ENCODE measurements at places on chromosomes 1 and 21.

GRCh38 chr1:159469921-159470533 is 30.5 kb downstream of the OR10J1 start:
- DNase-seq: no peak

DNA sequence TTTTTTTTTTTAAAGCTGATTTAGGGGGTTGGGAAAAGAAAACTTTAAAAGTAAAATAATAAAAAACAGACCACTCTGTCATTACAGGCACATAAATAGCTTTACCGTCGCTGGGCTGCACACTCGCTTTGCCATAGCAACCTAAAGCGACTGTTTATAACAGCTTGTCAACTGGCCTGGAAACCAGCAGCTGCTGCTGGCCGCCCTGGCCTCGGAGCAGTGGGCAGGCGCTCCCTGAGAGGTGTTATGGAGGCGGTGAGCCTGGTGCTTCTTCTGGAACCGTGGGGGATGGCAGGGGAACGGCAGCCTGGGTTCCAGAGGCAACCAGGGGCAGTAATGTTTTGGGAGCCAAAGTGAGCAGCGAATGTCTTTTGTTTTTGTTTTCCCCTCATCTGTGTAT is 45.7 kb downstream of the ATP2B4 start:
- DNase-seq: no peak

DNA sequence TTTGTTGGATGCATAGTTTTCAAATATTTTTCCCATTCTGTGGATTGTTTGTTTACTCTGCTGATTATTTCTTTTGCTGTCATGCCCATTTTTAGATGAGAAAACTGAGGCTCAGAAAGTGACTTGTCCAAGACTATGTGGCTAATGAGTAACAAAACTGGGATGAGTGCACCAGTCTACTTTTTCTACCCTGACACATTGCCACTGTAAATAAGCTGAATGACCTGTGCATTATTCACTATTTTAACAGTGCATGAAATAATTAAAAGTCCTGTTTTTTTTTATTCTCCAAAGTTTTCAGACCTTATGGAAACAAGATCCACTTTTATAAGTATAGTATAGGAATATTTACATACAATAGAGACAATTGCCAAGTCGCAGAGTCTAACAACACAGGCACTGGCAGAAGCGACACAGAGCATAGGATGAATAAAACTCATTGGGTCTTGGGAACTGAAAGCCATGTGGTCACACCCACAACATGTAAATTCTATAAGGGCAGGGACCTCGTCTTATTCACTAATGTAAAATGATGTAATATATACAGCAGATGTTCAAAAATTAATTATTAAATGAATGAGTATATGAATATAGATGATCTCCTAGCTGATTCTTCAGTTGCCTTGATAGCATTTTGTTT is 45.2 kb downstream of the HLX start:
- no peak for DNase-seq

DNA sequence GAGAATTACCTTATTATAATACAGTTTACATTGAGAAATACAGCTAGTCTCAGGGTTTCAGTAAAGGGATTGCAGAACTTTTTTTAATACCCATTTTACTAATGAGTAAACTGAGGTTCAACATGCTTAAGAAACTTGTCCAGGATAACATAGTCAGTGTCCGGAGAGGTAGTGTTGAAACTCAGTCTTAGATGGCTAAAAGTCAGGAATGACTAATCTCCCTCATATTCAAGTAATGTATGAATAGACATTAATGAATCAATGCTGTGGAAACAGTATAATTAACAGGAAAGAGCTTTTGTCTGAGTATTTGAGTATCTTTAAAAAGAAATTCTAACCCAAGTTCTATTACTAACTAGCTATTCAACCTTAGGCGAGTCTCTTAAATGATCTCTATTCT is 397.6 kb downstream of the PLA2G4A start:
- DNase-seq: no peak

DNA sequence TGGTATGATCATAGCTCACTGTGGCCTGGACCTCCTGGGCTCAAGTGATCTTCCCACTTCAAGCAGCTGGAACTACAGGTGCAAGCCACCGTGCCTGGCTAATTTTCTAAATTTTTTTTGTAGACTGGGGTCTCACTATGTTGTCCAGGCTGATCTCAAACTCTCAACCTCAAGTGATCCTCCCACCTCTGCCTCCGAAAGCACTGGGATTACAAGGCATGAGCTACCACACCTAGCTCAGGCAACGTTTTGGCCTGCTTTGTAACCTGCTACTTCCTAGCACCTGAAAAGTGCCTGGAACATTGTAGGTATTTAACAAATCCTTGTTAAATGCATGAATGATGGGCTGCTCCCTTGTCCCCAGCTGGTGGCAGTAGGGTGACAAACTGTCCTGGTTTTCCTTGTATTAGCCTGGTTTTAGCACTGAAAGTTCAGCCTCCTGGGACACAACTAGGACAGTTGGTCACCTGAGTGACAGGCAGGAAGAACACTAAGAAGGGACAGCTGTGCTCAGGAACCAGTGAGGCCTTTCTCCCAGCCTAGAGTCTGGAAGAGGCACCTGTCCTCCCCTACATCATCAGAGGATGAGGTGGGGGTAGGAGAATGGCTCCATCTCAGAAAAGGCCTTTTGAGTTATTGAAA is 88.5 kb upstream of the CD34 start:
- DNase-seq: no peak

DNA sequence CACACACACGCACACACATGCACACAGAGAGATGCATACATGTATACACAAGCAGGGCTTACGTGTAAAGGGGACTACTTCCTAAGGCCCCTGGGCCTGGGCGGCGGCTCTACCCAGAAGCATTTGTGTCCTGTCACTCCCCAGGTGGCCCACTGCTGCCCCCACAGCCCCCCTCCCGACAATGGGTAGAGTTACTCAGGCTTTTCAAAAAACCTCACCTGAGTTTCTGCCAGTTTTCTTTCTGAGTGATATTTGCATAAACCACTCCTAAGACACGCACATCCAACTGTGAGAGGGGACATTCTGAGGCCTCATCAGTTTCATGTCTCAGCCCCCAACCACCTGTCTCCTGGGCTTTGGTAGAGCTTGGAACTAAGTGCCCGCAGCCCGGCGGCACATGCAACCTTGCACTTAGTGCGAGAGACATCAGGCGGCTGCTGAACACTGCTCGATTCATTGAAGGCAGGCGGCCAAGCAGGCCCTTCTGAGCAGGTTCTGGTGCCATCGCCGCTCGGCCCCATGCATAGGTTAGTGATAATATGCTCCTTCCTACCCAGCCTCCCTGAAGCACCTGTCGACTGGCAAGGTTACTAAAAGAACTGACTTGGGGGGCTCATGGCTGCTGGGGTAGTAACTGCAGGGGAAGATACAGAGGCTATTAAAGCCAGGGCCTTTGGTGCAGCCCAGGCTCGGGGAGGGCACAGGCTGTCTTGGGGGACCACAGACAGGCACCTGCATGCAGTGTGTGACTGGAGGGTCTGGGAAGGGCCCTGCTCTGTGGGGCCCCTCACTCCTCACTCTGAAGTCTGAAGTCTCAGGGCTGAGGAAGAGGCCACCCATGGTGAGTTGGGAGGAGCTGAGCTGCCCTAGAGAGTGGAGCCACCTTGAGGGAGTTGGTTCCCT is 364.2 kb upstream of the VAMP3 start:
- DNase-seq: no peak

DNA sequence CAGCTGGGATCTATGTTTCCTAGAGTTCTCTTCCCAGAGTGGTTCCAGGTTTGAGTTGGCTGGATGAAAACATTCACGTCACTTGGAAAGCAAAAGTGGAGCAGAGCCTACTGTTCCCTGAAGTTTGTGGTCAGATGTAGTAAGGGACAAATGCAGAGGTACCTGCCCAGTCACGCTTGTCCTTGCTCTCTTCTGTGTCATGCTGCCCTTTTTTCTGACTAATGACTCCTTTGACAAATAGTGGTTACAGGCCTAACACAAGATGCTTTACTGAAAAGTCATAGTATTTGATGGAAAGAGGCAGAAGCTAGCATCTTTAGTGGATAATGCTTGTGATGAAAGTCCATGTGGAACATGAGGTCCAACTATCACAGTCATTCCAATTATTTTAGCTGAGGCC is 881.4 kb upstream of the B3GALT2 start:
- DNase-seq: no peak

DNA sequence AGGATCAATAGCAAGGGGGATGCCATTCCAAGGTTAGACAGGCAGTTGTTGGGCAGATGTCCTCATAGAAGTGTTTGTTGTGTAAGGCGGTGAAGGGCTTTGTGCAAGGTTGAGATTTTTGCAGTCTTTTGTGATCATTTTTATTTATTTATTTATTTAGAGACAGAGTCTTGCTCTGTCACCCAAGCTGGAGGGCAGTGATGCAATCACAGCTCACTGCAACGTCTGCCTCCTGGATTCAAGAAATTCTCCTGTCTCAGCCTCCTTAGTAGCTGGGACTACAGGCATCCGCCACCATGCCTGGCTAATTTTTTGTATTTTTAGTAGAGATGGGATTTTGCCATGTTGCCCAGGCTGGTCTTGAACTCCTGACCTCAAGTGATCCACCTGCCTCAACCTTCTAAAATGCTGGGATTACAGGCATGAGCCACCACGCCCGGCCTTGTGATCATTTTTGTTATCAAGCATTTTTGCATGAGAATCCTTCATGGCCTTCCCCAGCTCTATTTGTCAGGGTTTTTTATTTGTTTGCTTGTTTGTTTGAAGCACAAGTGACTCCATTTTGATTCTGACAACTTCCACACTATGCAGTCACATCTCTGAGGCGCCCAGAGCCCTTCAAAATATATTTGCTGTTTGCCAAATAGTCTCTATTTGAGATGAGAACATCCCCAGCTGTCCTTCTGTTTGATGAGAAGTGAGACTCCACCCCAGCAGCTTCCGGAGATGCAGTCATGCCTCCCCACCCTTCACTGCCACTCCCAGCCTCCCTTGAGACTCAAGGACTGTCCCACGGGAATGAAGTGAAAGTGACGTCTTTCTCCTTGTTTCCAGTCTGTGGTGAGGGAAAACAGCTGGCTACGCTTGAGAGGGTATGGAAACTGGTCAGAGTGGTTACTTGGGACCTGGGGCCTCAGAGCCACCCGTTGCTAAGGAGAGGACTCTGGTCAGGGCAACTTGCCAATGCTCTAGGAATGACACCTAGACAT is 38.0 kb downstream of the TMEM50B start:
- DNase-seq: no peak

- no peak for DNase-seq
Observed at GRCh38 chr1:2887941-2888855, 86.7 kb upstream of the TTC34 start.

DNA sequence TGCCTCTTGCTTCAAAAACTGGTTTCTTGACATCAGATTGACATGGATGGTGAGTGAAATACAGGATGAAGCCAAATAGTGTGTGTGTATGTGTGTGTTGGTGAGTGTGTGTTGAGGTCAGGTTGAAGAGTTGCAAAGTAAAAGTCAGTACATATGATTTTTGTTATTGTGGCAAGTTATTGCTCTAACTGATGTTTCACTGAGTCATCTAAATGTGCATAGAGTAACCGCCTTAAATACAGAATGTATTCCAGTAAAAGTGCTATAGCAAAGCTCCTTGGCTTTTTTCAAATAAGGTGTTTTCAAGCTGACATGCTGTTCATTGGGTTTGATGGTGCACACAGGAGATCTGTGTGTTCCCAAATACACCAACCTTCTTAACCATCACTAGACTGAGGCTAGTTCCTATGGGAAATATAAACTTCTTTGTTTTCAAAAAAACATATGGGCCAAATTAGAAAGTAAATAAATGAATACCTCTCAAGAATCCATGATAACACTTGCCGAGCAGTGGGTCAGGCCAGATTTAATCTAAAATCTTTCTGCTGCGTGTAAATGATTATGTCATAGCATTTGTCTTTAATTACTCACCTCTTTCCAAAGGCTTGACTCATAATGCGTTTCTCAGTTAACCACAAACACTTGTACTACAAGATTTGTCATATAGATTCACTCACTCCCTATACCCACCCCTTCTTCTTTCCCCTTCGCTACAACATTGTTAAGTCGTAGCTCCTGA is 151.1 kb downstream of the LYPLAL1 start:
- DNase-seq: no peak

- DNase-seq: no peak
Observed at GRCh38 chr1:10583641-10584040, 108.9 kb downstream of the PEX14 start.

GRCh38 chr1:192516776-192517297 is 58.7 kb upstream of the RGS1 start:
- DNase-seq: peak; percentile 19

DNA sequence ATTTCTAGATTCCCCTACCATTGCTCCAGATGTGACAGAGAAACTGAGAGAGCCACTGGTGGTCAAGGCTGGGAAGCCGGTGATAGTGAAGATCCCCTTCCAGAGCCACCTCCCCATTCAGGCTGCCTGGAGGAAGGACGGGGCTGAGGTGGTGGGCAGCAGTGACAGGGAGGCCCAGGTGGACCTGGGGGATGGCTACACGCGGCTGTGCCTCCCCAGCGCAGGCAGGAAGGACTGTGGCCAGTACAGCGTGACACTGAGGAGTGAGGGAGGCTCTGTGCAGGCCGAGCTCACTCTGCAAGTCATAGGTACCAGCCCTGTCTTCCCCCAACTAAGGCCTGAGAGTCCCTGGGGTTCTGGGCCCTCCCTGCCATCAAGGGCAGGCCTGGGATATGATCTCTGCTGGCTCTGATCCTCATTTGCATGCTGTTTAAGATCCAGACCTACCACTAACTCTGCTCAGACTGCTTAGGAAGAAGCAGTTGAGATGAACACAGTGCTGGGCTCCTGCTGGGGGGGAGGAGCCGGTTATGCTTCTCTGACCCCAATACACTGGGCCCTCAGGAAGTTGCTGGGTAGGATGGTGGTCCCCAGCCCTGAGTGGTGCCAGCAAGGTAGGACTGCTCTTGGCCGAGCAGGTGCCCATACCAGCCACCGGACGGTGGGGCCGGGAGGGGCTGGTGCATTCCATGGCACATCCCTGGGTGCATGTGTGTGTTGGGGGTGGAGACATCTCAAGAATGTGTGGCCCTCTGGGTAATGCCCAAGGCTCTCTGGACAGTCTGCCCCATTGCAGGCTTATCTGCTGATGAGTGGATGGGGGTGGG is 25.1 kb downstream of the IGFN1 start:
- DNase-seq: peak; percentile 23

DNA sequence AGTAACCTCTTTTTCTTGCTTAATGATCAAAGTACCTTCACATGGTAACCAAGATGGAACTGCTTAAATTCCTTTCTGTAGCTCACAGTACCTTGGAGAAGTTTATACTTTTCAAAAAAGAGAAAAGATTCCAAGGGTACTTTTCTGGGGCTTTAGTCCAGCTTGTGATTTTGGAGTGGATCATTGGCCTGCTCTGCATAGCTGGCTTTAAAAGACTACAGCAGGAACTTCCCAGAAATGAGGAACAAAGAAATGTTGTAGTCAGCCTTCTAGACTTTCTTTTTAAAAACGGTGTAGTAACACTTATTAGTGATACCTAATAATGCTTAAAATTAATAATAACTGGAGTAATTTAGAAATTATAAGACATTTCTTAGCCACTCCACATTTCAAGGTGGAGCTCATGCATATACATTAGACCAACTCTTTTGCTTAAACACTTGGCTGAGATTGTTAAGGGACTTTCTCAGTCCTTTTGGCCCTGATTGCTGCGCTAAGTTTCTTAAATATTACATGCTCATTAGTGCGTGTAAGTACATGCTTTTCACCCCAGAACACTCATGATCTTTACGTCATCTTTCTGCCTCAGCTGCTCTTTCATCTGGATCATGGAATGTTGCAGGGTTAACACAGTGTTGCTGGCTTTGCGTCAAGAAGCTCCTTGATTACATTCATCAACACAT is 57.3 kb downstream of the SDCCAG8 start:
- DNase-seq: no peak

Data from CD4-positive, alpha-beta T cell (primary cell).